Naive thymus-derived CD8-positive, alpha-beta T cell (primary cell): ENCODE measurements at places on chromosomes 11 and 22. TPM values are rescaled to one million over a fixed set of nuclear protein-coding genes. Genes with fewer than 3 reads are reported as not detected.

The ANGPTL5 gene
- total RNA-seq, result not detected

The ANO5 gene
- total RNA-seq, result not detected

The HEPACAM gene
- not detected for total RNA-seq

DNA sequence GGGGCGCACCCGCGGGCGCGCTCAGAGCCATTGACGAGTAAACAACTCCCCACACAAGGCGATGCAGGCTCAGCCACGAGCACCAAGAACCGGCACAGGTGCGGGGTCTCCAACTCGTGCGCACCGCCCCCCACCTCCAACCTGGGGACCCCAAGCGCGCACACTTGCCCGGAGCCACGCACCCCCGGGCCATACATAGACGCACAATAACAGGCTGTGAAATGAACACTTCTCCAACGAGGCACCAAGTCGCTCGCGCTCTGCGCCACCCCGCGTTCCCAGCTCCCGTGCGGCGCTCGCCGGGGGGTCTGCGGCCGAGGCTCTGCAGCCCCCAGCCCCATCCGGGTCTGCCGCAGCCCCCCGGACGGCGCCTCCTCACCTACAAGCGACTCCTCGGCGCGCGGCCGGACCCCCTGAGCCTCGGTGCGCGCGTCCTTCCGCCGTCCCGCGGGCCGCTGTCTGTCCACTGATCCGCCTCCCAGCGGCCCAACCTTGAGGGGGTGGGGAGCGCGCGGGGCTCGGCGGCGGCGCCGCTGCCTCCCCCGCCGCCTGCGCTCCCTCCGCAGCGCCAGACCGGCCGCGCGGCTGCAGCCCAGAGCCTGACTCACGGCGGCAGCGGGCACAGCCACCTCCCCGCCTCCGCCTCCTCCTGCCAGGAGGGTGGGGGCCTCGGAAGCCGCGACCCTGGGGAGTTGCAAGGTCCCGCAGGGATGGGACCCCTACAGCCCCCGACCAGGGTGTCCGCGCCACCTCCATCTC is 1.6 kb downstream of the IFITM10 start:
- H3K4me3 ChIP-seq, result peak overlapping the region; percentile 29
- DNase-seq, result no peak
- H3K4me1 ChIP-seq, result peaks cover 17% of the 10 kb centered on the region
- H3K27ac ChIP-seq, result no peak overlapping the region
- H3K27me3 ChIP-seq, result peaks cover 12% of the 10 kb centered on the region

- no peak for DNase-seq
- H3K27ac ChIP-seq, result no peak overlapping the region
- H3K4me1 ChIP-seq, result no peaks in the 10 kb centered on the region
- no peaks in the 10 kb centered on the region for H3K36me3 ChIP-seq
These were observed 12.1 kb downstream of the CCDC81 start for GRCh38 chr11:86386746-86387145.

DNA sequence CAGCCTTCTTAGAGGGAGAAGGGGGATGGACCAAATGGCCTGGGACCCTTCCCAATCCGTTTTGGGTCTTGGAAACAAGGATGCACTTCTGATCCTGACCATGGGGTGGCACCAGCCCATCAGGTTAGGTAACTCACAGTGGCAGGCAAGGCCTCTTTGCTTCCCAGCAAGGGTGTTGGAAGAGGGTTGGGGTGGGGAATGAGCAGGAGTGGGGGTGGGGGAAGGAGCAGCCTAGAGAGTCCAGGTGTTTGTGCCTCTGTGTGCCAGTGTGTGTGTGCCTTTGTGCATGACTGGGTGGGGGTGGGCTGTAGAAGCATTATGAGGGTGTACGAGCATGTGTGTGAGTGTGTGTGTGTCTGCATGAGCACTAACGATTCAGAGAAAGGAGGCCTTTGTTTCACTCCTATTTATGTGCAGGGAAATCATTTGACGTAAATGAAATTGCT is 213.1 kb downstream of the INSC start:
- no peaks in the 10 kb centered on the region for H3K36me3 ChIP-seq
- no peak overlapping the region for H3K27ac ChIP-seq
- H3K4me1 ChIP-seq, result no peaks in the 10 kb centered on the region

DNA sequence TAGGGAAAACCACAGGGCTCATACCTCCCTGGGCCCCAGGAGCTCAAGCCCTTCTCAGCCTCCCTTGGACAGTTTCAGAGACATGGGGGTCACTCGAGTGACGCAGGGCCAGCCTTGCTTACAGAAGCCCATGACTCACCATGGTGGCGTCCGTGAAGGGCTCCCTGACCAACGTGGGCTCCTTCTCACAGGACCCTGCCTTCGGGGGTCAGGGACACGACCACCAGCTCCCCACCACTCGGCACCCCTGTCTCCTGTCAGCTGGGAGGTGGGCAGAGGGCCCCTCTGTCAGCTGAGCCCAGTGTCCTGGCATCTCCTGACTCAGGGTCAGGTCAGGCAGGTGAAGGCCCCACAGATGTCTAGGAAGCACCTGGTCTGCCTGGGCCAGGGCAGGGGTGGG is 126.3 kb upstream of the ANO1 start:
- no peak overlapping the region for H3K27ac ChIP-seq
- no peaks in the 10 kb centered on the region for H3K36me3 ChIP-seq
- DNase-seq, result no peak
- H3K4me1 ChIP-seq, result peaks cover 3% of the 10 kb centered on the region

GRCh38 chr11:29318134-29318845 is 698.5 kb downstream of the KCNA4 start:
- no peak overlapping the region for H3K27ac ChIP-seq
- no peak overlapping the region for H3K4me3 ChIP-seq
- no peaks in the 10 kb centered on the region for H3K36me3 ChIP-seq
- no peak for DNase-seq
- no peaks in the 10 kb centered on the region for H3K27me3 ChIP-seq
- no peaks in the 10 kb centered on the region for H3K4me1 ChIP-seq

The UPK3A gene
- total RNA-seq, result not detected

- no peak overlapping the region for H3K27ac ChIP-seq
- no peaks in the 10 kb centered on the region for H3K4me1 ChIP-seq
- no peak for DNase-seq
- no peaks in the 10 kb centered on the region for H3K36me3 ChIP-seq
These were observed 36.0 kb downstream of the PHLDB1 start for GRCh38 chr11:118643142-118643994.
